ENCODE measurements at places on chromosomes 5 and 9.
A peak's percentile ranks its signal among the peaks of the same experiment; 100 is the strongest.

GRCh38 chr5:159704160-159704559 lies 212.1 kb upstream of the ADRA1B start:
- no peak for DNase-seq

- DNase-seq: no peak
Observed at GRCh38 chr5:146507428-146507827, 8.6 kb downstream of the GPR151 start.

DNA sequence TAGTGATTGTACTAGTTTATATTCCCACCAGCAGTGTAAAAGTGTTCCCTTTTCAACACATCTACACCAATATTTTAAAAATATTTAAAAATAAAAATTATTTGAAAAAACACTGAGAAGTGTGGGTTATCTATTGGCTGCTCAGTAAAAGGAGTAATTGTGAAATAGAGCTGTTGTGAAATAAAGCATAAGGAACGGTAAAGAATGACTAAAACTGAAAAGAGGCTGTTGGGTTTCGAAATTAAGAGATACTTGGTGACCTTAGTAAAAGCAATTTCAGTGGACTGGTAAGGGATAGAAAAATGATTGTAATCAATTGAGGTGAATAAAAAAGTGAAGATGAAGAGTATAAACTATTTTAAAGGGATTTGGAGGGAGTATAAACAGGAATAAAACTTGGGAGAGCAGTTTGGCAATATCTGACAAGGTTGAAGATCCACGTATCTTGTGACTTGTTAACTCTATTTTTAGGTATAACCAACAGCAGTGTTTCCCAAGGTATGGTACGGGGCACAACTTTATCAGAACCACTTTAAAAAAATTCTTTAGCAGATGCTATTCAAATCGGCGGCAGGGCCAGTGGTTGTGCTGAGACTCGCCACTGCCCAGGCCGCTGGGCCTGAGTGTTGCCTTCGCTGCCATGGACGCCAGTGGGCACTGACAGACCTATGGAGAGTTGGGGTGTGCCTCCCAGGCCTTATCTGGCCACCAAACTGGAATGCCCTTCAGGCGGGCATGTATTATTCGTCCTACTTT lies 63.3 kb downstream of the TMEM38B start:
- DNase-seq: no peak

DNA sequence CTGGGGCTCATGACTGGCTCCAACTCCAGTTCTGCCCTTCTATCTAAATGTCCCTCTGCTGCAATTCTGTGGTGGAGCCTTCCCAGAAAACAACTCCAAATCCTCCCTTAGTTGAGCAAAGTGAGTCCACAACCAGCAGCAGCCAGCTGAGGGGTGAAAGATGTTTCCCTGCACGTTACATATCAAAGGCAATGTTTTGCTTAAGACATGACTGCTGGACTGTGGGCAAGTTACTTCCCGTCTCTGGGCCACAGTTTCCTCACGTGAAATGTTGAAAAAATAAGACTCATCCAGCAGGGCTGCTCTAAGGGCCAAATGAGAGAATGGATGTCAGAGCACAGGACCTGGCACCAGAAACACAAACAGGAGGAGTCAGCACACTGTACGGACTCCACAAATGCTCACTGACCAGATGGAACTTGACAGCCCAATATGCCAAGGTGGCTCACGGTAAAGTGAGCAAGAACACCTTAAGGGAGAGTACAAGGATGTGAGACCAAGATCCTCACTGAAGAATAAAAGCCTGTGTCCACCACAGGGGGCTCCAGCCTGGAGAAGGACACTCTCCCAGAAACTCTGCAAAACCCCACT lies 138.4 kb upstream of the ABCA1 start:
- no peak for DNase-seq

- no peak for DNase-seq
Observed at GRCh38 chr5:55136521-55136920, 23.4 kb upstream of the GPX8 start.

GRCh38 chr5:66848749-66849641 lies 252.8 kb downstream of the MAST4 start:
- no peak for DNase-seq

DNA sequence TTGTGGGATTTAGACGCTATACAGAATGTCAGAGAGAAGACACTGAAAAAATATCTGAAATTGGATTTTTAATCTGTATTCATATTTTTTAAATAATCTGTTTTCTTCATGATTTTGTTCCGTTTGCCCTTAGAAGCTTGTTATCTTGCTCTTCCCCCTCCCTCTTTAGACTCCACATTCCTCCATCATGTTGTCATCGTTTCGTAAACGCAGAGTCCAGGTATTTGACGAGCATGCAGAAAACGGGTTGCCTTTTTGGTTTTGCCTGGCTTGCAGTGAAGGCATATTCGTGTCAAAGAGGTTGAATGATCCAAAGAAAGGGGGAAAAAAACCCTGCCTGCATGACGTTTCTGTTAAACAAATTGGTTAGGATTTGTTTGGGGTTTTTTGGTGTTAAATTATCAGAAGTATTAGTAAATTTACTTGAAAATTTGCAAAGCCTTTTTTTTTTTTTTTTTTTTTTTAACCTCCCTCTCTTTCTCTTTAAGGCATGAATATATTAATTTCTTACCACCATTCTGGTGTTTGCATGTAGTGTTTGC lies 2.9 kb downstream of the SPTAN1 start:
- no peak for DNase-seq

DNA sequence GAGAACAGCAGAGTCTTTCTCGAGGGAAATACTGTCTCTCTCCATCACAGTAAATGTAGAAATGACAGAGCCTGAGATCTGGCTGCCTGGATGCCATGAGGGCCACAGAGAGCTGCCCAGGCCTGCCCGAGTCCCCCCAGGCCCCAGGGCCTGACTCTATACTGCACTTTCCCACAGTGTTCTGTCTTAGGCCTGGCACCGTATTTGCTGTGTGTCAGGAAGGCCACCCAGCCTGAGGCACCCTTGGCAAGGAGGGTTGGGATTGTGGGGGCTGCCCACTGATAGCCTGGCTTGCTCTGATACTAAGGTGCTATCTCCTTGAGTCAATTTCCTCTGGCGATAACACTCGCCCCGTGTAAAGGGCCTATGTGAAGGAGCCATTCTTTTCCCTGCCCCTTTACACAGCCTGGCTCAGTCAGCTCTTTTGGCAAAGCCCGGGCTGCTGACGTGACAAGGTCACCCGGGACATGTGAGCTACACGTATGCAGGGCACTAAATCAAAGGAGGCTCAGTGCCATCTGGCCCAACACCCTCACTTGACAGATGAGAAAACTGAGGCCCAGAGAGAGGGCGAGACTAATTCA lies 630.1 kb upstream of the KLF4 start:
- no peak for DNase-seq

GRCh38 chr5:14035859-14036503 lies 91.5 kb upstream of the DNAH5 start:
- DNase-seq: peak; percentile 37

DNA sequence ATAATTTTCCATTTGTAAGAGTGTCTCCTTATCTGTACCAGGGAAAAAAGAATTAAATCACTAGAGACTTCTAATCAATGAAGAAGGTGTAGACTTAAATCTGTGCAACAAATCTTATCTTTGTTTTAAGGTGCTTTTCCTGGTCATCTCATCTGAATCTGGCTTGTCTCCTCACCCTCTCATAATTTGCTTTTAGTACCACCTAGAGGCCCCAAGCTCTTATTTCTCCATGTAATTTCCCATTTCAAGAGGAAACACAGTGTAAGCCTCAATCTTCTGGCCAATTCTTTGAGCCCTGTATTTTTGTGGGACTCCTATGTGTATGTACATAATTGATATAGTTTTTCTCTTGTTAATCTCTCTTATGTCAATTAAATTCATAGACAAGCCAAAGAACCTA lies 1975.3 kb upstream of the CDH6 start:
- DNase-seq: no peak

- no peak for DNase-seq
Observed at GRCh38 chr5:137366526-137366925, 132.6 kb downstream of the SPOCK1 start.

DNA sequence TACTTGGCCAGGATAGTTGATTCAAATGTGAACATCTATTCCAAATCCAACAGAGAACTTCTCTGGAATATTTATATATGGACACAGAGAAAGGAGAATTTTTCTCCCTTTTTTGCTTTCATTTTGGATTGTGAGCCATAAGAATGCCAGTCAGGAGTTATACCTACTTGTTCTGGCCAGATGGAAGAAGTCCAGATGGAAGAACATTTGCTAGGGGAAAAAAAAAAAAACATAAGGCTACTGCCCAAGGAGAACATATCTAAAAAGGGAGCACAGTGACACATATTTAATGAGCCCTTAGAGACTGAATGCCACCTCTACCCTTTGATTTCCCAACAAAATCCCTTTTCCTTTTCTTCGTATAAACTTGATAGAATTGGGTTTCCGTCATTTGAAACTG lies 61.7 kb upstream of the PPP2R2B start:
- peak; percentile 19 for DNase-seq

DNA sequence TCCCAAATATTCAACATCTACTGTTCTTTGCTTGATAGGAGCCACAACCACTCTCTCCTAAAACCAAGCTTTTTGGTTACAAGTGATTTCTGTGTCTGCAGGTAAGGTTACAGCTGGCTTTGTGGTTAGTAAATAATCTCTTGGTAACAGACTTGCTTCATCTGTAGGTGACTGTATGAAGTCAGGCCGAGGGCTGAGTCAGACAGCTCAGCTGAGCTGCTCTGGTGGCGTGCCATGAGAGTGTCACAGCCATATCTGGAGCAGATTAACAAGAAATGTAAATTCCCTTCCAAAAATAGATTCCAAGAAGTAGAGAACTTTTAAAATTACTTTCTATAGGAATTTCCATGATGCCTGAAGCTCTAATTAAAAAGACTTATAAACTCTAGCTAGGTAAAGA lies 23.7 kb upstream of the TAS2R1 start:
- DNase-seq: no peak

- DNase-seq: no peak
Observed at GRCh38 chr9:87683751-87684626, 41.9 kb upstream of the CTSL start.

DNA sequence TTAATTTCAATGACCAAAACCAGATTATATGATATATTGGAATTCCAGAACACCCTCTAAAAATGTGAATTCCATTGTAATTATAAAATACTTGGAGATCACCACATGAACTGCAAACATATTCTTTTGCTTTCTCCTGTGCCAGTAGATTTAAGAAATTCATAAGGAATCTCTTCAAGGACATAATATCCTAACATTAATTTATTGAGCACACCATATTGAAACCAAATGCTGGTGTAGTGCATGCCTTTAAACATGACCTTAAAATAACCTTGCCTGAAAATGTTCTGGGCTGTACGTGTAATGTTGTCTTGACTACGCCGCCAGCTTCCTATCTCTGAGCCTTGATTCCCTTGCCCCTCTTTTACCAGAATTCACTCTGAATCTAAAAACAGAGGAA lies 205.0 kb upstream of the ACTBL2 start:
- no peak for DNase-seq

GRCh38 chr5:119996128-119996527 lies 366.8 kb downstream of the FAM170A start:
- no peak for DNase-seq

DNA sequence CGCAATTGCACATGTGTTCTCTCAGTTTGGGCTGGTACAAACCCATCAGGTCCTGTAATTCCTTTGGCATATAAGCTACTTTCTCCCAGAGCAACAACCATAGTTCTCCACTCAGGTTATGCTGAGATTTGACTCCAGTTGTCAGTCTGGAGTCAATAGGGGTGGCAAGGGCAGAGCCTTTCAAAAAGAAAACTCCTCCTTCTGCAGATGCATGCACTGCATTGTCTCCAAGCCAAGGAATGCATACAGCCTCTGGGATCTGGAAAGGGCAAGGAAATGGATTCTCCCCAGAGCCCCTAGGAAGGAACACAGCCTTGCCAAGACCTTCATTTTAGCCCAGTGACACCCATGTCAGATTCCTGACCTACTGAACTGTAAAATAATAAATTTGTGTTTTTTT lies 31.0 kb upstream of the GZMA start:
- no peak for DNase-seq

DNA sequence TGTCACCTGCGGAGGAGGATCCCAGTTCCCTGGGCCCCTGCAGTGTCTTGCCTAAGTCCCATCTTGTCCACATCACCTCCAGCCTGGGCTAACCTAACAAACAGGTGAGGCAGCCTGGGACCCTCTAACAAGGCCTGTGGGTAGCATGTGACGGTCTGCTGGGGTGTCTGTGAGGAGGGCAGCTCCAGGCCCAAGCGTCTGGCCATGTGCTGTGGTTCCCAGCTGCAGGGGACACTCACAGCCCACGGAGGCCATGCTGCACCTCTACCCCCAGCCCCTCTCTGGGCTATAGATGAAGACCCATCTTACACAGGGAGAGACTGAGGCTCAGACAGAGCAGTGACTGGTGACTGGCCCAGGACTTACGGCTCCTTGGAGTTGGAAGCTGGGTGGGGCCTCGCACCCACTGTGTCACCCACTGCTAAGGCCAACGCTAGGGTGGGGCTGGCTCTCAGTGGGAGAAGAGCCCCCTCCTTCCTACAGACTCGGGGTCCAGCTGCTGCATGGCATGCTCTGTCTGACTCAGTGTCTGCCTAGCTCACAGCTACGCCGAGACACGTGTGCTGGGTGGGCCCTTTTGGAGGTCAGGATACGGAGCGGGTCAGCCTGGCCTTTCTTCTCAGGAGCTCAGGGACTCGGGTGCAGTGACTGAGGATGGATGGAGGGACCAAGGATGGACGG lies 40.8 kb upstream of the RNF130 start:
- DNase-seq: no peak

GRCh38 chr5:73673161-73673591 lies 47.2 kb downstream of the ARHGEF28 start:
- no peak for DNase-seq
